Renal cortical epithelial cell (primary cell): ENCODE measurements at places on chromosomes 7 and 10.

- peak; percentile 73 for DNase-seq
These were observed 41.3 kb downstream of the ARID5B start for GRCh38 chr10:61942604-61943461.

DNA sequence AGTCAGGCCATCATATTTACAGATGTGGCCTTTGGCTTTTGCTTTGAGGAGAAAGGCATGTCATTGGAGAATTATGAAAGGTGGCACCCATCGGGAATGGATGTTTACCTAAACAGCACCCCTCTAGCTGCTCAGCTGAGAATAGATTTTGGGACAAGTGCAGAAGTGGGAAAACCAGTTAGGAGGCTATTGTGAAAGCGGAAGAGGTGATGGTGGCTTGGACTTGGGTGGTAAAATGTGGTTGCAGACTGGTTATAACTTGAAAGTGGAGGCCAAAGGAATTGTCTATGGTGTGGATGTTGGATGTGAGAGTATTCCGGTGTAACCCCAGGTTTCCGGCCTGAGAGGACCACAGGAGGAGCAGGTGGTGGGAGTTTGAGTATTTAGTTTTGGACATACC, 5.2 kb upstream of the SLC12A9 start:
- DNase-seq = no peak

- peak; percentile 78 for DNase-seq
These were observed 18.6 kb downstream of the MAGI2 start for GRCh38 chr7:79434867-79435266.

DNA sequence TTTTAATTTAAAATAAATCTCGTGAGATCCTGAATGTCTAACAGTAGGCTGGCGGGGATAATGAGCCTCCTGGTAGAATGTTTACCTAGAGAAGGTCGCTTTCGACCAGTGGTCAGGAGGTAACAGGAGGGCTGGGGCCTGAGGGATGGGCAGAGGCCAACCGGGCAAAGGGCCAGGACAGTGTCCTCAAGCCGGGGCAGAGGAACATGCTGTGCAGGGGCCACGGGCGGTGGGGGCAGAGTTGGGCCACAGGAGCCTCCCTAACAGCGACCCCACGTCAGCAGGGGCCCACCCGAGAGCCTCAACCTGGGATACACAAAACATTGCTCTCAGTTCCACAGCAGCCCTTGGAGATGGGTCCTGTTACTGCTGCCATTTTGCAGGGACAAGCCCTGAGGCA, 14.5 kb downstream of the CFAP46 start:
- DNase-seq = no peak

DNA sequence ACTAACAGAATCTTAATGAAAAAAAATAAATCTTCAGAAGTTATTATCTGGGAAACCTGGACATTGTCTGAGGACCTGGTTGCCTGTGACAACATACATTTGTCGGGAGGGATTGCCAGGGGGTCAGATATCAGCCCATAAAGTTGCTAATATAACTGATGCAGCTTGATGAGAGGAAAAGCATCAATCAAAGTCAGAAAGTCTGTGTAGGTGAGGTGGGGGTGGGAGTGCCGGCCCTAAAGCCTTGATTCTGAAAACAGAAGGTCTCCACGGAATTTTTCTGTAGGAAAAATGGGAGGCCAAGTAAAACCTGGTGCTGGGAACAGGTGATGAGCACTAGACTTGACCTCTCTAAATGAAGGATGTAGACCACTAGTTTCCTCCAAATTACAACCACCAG, 281.8 kb downstream of the FGFR2 start:
- no peak for DNase-seq

DNA sequence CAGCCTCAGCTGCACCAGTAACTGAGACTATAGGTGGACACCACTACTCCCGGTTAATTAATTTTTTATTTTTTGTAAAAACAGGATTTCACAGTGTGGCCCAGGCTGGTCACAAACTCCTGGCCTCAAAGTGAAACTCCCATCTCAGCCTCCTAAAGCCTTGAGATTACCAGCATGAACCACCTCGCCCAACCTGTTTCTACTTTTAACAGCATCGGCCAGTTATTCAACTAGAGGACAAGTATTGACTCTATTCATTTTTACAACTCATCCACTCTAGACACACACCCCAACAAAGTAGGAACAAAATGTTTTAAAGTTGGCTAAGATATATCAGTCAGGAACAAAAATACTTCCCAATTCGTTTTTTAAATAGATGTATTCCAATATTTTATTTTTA, 334.8 kb downstream of the PARD3 start:
- no peak for DNase-seq

GRCh38 chr7:122438006-122438405, 133.5 kb upstream of the FEZF1 start:
- no peak for DNase-seq

GRCh38 chr10:93465806-93466675, 16.1 kb downstream of the MYOF start:
- DNase-seq = peak; percentile 97

DNA sequence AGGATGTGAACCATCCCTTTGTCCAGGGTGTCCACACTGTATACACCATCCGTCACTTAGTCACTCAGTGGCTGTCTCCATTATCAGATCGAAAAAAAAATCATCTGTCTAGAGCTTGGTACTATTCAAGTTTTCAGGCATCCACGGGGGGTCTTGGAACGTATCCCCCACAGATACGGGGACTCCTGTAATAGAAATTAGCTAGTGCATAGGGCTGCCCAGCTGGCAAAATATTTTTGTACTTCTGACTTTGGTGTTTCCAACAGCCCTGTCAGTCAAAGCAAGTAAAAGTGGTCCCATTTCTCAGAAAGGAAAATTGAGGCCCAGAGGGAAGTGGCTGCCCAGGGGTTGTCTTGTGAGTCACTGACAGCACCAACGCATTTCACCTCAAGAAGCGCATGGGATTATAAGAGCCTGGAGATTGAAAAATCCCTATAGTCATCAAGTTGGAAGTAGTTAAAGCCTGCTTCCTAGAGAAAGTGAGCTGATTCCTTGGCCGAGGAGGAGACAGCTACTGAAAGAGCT, 52.1 kb upstream of the SLC29A3 start:
- DNase-seq = no peak

GRCh38 chr7:22698767-22699166, 28.2 kb upstream of the IL6 start:
- no peak for DNase-seq

DNA sequence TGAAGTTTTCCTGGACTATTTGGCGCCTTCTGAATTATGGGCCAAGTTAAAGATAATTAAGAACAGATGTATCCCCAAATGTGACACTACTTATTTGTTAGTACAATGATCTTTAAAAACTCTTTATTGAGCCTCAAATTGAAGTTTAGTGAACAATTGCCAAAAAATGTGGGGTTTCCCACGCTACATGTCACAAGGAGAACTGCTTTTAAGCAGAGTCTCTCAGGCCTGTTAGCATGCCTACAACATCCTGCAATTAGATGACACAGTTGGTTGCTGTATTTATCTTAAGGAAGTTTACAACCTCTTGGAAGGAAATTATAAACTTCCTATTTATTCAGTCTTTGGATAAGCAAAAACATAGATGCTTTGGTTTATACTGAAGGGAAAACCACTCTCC, 733.0 kb downstream of the TNS3 start:
- no peak for DNase-seq

DNA sequence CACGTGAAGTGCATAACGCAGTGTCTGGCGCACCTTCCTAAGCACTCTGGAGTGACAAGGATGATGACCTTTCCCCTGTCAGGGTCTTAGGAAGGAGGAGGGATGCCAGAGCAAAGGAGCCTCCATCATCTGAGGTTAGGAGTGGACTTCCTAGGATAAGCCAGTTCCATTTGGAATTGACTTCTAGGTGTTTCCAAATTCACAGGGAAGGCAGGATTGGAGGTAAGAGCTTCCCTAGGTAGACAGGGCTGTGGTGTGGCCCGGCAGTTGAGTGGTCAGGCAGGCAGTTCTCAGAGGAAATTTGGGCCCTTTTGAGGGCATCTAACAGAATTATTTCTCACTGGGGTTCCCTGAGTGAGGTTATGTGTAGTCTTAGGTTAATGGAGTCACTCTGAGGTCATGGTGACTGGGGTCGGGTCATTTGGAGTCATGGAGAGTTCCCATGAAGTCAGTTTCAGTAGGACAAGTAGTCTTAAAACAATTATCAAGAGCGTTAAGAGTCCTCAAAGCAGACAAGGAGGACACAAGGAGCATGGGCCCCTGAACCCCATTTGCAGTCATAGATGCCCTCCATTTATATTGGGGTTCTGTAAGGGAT, 8.2 kb downstream of the PPIF start:
- DNase-seq = no peak

GRCh38 chr10:116845823-116846222, 3.5 kb upstream of the ENO4 start:
- no peak for DNase-seq

DNA sequence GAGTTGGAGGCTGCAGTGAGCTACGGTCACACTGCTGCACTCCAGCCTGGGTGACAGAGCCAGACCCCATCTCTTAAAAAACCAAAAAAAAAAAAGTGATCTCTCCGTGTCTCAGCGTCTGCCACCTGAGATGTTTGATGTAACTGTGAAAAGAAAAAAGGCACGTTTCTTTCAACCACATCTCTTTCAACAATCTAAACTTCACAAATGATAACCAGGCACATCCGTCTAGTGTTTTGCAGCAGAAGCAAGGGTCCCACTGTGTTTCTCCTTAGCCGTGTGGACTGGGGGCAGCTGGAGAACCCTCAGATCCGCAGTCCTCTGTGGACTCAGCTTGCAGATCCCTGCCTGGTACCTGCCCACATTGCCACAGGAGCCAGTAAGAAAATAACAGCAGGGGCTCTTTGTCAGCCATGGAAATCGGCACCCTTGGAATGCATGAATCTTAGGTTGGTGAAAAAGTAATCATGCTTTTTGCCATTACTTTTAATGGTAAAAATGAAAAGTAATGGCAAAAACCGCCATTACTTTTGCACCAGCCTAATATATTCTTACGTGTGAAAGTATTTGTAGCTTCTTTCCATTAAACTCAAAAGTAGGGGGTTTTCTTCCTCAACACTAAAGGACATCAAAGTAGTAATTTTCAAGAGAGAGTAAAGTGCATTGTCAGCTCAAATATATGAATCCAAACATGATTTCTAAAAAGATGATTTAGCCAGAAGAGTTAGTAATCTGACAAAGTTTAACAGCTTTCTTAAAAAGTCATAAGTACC, 276.5 kb downstream of the CCDC3 start:
- DNase-seq = no peak

DNA sequence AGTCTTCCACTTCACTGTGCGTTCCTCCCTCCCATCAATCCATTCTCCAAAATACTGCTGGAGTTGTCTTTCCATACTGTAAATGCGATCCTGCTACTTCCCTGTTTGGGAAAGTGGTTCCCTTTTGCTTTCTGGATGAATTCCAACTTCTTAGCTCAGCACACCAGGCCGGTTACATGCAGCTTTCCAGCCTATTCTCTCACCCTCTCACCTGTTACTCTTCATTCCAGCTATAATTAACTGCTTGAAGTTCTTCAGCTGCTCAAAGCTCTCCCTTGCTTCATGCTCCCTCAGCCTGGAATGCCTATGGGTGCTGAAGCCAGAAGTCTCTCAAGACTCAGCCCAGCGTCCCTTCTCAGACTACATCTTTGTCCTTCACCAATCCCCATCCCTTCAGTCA, 6.0 kb upstream of the ZNRF2 start:
- DNase-seq = peak; percentile 35

DNA sequence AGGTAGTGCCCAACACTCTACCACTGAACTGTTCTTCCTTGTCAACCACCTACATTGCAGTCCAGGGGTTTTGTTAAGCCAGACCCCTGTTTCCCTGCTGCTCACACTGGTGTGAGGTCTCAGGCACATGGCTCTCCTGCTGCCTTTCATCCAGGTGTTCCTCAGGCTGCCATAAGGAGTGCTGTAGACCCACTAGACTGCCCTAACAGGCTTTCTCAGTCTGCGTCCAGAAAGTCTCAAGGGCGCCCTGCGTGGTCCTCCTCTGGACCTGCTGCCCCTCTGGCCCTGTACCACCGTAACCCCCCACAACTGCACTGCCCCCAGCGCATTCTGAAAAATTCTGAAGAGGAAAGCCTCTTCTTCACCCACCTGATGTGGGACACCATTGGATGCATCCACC, 225.7 kb upstream of the ANKRD30A start:
- no peak for DNase-seq

- no peak for DNase-seq
These were observed 44.8 kb downstream of the GNAT3 start for GRCh38 chr7:80467069-80467468.

- DNase-seq = no peak
These were observed 41.0 kb upstream of the CDK1 start for GRCh38 chr10:60737242-60737641.

DNA sequence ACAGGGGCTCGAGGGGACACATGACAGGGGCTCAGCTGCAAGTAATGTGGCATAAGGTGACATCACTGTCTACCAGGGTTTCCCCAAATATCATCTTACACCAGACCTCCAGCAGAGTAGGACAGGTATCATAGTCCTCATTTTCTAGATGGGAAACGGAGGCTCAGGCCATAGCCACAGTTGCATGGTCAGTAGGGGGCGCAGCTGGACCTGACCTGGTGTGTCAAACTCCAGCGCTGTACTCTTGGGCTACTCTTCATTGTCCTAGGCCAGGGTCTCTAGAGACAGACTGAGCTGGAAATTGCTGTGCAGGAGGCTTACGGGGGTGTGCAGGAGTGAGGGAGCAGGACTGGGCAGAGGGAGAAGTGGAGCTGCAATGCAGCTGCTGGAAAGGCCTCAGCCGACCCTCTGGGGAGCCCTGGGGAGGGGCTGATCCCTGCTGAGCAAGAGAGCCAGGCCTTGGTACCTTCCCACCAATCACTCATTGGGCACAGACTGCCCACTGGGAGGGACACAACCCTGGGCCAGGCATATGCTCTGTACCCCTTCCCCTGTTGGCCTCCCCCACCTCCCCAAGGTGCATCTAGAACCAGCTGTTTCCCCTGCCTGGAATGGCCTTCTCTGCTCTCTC, 89.9 kb downstream of the CDH23 start:
- DNase-seq = peak; percentile 2

- no peak for DNase-seq
These were observed 24.0 kb downstream of the COL26A1 start for GRCh38 chr7:101386558-101387231.

- DNase-seq = peak; percentile 86
These were observed 182.8 kb upstream of the BMPER start for GRCh38 chr7:33722383-33723101.

- DNase-seq = no peak
These were observed 238.9 kb upstream of the ETV1 start for GRCh38 chr7:14228341-14228740.

DNA sequence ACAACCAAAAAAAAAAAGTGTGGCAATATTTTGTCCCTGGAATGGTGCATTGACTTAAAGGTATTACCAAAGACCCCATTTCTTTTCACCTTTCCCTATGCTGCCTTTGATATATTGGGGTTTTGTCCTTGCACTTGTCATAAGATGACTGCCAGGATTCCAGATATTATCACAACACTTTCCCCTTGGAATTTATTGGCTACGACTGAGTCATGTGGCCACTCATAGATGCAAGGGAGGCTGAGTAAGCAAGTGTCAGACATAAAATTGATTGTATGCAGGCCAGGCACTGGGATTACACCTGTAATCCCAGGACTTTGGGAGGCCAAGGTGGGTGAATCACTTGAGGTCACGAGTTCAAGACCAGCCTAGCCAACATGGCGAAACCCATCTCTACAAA, 83.6 kb downstream of the PPP1R3C start:
- DNase-seq = no peak

GRCh38 chr7:82714883-82715282, 271.3 kb upstream of the CACNA2D1 start:
- no peak for DNase-seq

GRCh38 chr10:24370877-24371276, 161.9 kb downstream of the KIAA1217 start:
- DNase-seq = no peak
